ENCODE measurements at places on chromosomes 5 and 9. TPM values are rescaled to one million over a fixed set of nuclear protein-coding genes. Genes with fewer than 3 reads are reported as not detected.

The LRRC19 gene
- total RNA-seq: not detected

The FOXD4L3 gene
- not detected for total RNA-seq

The C9orf78 gene
- 55.6 TPM for total RNA-seq

The ZNF366 gene
- total RNA-seq: not detected

The GNA14 gene
- total RNA-seq: not detected

The NEUROG1 gene
- not detected for total RNA-seq

The RANBP6 gene
- total RNA-seq: 13.8 TPM

The PLEKHG4B gene
- 1.5 TPM for total RNA-seq

The GNPDA1 gene
- total RNA-seq: 61.3 TPM

The SAPCD2 gene
- total RNA-seq: 20.3 TPM

The PCDHGB6 gene
- total RNA-seq: 0.13 TPM

The TPPP gene
- 5.4 TPM for total RNA-seq
